Endodermal cell (in vitro differentiated cells): ENCODE measurements at places on chromosomes 7 and 10. TPM values are rescaled to one million over a fixed set of nuclear protein-coding genes. Genes with fewer than 3 reads are reported as not detected.
A peak's percentile ranks its signal among the peaks of the same experiment; 100 is the strongest.

Gene MYO3A
- total RNA-seq, result 30.2 to 33.9 TPM (median 31.7 TPM) in 3 replicates

Gene PMS2
- total RNA-seq, result 18.0 to 22.1 TPM (median 21.1 TPM) in 3 replicates

Gene CNPY1
- 0.33 to 0.48 TPM in 2 of 3 replicates, not detected in the other for total RNA-seq

Gene HTR5A
- 0.11 and 0.16 TPM in 2 replicates for total RNA-seq

Gene MBL2
- total RNA-seq, result not detected in 2 replicates

Gene BBS9
- total RNA-seq, result 17.6 and 20.7 TPM in 2 replicates

Gene MARVELD1
- 32.9 to 52.1 TPM (median 44.3 TPM) in 3 replicates for total RNA-seq

Gene HPSE2
- 0.11 to 0.12 TPM in 2 of 3 replicates, not detected in the other for total RNA-seq

Gene LZTS2
- 64.2 to 84.5 TPM (median 76.8 TPM) in 3 replicates for total RNA-seq

Gene CDHR1
- total RNA-seq, result 0.77 to 2.0 TPM (median 1.3 TPM) in 3 replicates

DNA sequence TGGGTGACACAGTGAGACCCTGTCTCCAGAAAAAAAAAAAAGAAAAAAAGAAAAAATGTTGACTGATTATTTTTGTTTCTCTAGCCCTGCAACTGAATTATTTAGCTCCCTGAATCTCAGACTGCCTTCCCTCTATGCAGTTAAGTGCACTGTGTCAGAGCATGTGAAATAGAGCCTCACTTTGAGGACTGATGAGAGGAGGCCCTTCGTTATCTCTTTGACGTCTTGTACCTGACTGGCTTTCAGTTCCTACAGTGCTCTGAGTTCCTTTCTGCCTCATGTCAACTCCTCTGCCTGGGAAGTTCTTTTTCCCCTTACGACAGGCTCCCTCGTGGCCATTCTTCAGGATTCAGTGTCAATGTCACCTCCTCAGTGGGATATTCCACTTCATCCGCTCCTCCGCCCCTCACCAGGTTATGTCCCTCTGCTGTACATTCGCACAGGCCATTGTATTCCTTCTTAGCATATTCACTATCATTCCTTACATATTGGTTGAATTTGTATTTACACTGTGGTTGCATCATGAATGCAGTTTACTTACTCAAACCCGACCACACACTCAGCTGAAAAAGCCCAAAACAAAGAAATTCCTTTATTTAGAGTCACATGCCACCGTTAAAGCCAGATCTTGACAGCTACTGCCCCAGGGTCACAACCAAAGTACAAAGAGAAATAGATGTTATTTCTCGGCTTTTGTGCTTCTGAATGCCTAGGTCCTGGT lies 18.1 kb upstream of the CAMK2G start:
- DNase-seq, result no peak

DNA sequence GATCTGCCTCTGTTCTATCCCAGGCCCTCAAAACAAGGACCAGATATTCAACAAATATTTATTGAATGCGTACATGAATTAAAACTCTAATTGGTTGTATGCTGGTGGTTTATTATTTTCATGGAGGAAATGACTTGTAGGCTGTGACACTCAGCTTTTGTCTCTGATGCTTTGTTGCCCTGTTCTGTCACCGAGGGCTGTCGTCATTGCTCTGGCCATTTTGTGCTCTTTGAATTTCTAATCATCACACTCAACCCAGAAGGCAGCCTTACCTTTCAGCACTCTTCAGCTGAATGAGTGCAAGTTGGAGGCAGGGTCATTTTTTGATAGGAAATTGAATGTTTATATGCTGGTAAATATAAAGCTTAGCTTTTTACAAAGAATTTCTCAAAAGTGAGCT lies 14.5 kb downstream of the SRGN start:
- DNase-seq, result no peak

DNA sequence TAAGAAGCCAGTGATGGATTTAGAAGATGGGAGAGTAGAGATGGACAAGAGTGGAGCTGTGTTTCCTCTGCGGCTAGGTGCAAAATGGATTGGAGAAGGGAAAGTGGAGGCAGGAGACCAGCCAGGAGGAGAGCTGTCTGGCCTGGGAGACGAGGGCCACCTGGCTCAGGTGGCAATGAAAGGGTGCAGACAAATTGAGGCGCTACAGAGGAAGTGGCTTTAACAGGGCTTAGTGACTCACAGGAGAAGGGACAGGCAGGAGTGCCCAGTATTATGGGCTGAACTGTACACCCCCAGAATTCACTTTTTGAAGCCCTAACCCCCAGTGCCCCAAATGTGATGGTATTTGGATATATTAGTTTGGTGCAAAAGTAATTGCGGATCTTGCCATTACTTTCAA lies 65.6 kb upstream of the DUSP5 start:
- no peak for DNase-seq

DNA sequence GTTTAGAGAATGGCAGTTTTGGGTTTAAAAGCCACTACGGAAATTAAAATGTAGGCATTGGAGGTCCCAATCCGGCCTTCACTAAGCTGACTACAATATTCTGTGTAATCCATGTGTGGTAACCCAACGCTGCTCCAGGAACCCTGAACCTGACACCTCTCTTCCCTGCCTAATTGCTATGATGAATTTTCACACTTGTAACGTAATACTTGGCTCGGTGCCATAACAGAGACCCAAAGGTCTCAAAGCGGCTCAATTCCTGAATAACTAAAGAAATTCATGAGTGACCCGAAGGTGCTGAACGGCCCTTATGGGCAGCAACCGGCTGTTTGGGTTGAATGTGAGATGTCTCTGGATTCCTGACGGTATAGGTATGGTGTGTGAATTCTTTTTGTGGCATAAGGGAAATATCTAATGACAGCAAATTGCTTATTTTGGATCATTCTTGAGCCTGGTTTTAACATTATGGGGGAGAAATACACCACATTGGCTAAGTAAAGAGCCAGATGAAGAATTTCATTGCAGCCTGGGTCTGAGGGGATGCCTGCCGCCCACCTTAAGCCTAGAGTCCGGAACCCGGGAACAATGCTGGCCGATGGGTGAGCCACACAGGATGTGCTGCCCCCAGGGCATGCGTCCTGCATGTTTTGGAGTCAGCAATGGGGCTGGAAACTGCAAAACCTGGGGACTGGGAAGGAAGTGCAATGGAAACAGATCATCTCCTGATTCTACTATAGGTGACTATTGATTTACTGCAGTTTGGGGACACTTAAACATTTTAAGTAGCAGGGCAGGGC lies 69.7 kb upstream of the FZD8 start:
- DNase-seq, result no peak

DNA sequence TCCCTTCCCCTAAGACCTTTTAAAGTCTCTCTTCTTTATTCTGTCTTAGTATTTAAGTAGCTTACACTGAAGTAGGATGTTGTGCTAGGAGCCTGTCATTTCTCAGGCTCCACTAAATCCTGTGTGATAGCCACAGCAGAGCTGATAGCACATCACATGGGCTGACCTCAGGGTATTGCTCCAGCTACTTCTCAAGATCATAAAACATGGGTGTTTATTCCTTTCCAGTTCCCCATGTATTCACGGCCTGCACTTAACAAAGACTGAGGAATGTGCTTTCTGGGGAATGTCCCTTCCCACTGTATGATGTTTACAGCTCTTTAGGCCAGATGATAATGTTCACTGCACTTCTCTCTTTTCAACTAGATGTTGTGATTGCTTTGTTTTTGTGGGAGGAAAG lies 1086.8 kb downstream of the KCNMA1 start:
- DNase-seq, result peak; percentile 51

DNA sequence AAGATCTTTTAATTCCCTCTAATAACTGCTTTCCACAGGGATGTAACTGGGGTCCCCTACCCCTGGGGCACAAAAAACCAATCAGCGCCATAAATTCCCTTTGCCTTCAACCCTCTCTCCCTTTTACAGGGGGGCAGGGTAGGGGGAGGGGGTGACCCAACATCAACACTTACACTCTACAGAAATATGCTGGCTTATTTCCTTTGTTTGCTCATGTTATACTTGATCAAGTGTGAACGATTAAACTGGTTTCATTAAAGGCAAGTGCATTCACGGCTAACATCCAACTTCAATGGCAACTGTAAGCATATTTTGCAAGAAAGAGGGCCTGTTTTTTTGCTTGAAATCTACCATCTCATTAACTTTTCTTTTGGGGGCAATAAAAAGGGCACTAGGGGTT lies 2.9 kb downstream of the CTBP2 start:
- DNase-seq, result no peak

DNA sequence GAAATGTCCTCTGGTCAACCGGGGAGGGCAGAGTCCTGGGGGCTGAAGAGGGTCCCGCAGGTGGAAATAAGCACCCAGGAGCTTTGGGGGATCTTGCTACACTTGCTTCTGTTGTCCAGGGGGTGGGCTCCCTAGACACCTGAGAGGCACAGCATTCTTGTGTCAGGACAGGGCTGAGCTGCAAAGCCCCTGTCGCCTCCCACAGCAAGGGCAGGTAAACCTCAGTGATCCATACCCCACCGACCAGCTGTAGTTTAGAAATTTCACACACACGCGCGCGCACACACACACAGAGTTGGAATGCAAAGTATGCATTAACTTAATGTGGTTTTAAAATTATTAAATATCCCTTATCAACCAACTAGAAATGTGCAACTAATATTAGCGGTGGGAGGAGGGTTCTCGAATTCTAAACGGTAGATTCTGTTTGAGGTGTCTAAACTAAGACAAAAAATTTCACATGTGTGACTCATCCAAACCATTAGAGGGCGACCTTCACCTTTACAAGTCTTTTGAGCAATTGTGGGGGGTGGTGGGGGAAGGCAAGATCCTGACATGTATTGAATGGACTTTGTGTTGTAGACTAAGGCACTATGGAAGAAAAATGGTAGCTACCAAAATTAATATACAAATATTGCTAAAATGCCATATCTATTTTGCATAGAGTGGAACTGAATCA lies 34.3 kb upstream of the PTF1A start:
- DNase-seq, result peak; percentile 60

GRCh38 chr7:106959753-106960152 lies 84.8 kb upstream of the PRKAR2B start:
- DNase-seq, result peak; percentile 84

- no peak for DNase-seq
Observed at GRCh38 chr7:65444899-65445823, 71.5 kb downstream of the ZNF92 start.

DNA sequence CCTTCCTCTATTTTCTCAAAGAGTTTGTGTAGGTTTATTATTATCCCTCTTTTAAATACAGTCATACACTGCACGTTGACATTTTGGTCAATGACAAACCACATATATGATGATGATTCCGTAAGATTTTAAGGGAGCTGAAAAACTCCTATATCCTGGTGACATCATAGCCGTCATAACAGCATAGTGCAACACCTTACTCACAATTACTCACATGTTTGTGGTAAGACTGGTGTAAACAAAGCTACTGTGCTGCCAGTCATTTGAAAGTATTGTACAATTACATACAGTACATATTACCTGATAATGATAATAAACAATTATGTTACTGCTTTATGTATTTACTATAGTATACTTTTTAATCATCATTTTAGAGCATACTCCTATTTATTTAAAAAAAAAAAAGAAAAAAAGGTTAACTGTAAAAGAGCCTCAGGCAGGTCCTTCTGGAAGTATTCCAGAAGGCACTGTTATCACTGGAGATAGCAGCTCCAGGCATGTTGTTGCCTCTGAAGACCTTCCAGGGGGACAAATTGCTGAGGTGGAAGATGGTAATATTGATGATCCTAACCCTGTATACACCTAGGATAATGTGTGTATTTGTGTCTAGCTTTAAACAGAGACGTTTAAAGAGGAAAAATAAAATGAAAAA lies 123.3 kb upstream of the CDK1 start:
- DNase-seq, result no peak

GRCh38 chr7:26265065-26265464 lies 26.6 kb upstream of the SNX10 start:
- DNase-seq, result no peak

GRCh38 chr10:97320480-97321031 lies 1.5 kb downstream of the FRAT1 start:
- DNase-seq, result peak; percentile 69

DNA sequence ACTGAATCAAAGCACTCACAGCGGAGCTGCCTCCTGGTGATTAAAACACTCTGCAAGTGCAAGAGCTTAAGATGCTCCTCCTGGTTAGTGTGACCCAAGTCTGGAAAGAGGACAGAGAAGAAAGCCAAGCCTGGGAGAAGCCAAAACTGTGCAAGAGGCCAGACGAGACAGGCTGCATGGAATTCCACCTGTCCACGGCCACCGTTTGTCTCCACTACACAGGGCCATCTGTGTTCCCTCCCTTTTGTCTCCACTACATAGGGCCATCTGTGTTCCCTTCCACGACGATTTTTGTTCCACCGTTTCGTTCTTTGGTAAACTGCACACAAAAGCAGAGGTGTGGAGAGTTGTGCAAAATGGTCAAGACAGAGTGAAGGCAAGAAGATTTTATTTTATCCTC lies 233.0 kb downstream of the DIP2C start:
- DNase-seq, result no peak

- DNase-seq, result no peak
Observed at GRCh38 chr7:10802526-10802925, 171.1 kb upstream of the PHF14 start.

GRCh38 chr10:46301056-46301645 lies 14.4 kb downstream of the ANTXRL start:
- DNase-seq, result no peak

DNA sequence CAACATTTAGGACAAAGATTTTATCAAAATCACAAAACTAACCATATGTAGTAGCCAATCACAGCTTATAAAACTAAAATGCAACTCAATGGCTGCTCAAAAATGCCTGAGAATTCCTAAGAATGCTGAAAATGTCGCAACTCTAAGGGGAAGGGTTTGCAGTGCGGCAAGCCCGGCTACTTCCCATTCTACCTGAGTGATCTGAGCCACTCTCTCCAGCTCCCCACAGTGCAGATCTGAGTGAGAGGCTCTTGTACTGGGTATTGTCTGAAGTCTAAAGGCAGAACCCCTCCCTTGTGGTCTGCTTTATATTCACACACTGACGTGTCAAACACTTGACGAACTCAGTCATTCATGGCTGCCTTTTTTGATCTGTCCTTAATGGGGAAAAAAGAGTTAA lies 28.9 kb downstream of the RAB11FIP2 start:
- peak; percentile 80 for DNase-seq

DNA sequence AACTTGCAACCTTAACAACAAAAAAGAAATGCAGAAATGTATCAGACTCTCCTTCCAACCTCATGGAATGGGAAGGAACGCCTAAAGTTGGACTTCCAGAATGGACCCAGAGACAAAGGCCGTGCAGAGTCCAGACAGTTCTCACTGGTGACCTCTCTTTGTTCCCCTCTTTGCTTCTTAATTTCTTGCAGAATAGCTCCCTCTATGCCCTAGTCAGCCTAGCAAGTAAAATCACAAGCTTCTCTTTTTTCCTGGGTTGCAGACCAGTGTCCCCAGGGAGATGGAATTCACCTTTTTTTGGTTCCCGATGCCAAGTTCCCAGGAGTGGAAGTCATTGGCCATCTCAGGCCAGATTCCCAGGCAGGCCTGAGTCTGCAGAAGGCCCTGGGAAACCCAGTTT lies 278.0 kb downstream of the CCSER2 start:
- DNase-seq, result no peak

DNA sequence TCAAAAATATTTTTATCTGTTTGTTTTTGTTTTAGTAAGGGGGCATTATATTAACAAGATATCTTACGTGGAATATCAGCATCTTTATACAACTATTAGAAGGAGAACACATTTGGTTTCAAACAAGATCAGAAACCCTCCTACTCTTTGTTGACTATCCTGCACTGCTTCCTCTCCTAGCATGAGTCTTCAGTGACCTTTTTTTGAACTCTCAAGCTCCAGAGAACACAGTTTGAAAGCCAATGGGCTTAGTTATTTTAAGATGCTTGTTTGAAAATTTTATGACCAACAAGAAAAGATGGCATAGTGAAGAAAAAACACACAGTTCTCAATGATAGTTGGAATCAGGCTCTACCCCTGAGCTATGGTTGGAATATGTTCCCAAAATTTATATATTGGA lies 37.2 kb upstream of the RTKN2 start:
- no peak for DNase-seq

GRCh38 chr10:130757821-130758489 lies 553.6 kb downstream of the TCERG1L start:
- no peak for DNase-seq

GRCh38 chr10:13993169-13993568 lies 337.6 kb downstream of the FRMD4A start:
- no peak for DNase-seq
